NCI-H69 (cell line): ENCODE measurements at places on chromosomes 13 and 19.

DNA sequence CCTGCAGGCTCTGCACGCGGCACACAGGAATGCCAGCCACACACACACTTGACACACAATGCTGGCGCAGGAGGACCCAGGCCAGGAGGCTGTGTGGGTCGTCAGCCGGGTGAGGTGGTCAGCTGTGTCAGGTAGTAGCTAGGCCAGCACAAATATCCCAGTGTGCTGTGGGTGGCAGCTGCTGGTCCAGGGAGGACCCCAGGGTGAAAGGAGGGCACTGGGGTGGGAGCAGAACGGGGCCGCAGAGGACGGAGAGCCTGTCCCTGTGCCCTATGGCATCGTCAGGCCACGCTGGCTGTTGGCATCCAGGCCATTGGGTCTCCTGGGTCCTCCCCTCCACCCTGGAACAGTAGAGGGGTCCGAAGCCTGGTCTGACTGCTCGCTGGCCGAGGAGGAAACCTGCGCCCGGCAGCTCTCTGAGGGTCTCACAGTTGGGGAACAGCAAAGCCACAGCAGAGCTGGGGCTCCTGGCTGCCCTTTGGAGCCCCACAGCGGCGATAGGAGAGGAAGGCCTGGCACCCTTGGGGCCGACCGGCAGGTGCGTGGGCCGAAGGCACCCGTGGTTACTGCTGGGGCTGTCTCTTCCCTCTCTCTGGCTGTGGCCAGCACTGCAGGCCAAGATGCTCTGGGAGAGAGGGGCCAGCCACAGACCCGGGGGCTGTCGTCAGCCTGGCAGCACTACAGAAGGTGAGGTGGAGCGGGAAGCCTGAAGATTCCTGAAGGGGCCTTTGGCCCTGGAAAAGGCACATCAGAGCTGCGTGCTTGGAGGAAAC is 27.3 kb downstream of the C13orf46 start:
- DNase-seq, result no peak

DNA sequence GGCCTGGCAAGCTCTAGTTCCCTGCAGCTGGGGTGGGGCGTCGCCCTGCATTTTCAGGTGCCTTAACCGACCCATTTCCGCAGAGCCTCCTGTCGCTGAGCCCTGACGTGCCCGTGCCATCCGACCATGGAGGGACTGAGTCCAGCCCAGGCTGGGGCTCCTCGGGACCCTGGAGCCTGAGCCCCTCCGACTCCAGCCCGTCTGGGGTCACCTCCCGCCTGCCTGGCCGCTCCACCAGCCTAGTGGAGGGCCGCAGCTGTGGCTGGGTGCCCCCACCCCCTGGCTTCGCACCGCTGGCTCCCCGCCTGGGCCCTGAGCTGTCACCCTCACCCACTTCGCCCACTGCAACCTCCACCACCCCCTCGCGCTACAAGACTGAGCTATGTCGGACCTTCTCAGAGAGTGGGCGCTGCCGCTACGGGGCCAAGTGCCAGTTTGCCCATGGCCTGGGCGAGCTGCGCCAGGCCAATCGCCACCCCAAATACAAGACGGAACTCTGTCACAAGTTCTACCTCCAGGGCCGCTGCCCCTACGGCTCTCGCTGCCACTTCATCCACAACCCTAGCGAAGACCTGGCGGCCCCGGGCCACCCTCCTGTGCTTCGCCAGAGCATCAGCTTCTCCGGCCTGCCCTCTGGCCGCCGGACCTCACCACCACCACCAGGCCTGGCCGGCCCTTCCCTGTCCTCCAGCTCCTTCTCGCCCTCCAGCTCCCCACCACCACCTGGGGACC is 1.2 kb downstream of the ZFP36 start:
- DNase-seq, result no peak

DNA sequence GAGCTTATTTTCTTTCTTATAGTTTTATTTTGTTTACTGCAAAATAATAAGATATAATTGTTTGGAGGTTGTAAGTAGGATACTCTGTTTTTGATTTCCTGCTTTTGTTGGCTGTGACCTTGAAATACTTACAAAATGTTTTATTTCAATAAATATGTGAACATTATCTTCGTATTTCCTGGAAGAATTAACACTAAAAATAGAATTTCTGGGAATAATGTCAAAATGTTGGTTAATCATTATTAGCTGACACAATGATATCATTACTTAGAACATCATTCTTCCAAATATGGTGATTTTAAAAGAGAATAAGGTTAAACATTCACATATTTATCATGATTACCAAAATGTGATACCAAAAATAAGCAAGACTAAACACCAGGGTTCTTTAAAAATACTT is 1148.6 kb upstream of the PRR20A start:
- no peak for DNase-seq

GRCh38 chr19:13152974-13153568 is 2.9 kb downstream of the IER2 start:
- peak; percentile 98 for DNase-seq

DNA sequence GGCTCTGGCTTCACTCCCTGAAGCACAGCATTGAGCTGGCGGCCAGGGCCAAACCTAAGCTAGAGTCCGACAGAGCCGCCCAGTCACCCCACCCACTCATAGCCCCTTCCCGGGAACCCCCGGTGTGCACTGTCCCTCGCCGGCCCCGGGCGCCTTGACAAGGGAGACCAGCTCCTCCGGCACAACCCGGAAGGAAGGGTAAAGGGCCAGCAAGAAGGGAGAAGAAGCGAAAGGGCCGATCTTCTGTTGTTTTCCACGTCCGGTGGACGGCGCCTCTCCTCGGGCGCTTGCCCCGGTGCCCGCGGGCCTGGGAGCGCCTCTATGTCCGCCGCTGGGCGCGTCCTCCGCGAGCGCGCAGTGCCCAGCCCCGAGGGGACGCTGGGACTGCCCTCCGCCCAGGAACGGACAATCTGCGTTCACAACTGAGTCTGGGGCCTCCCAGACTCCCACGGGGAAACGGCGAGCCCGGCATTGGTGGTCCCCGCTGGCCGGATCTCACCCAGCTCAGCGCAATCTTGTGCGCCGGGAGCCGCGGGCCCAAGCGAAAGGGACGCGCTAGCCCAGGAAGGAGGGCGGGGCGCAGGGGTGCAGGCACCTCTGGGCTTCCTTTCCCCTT is 172.5 kb upstream of the MIR17HG start:
- peak; percentile 67 for DNase-seq

GRCh38 chr19:58460039-58460438 is 6.8 kb upstream of the ZNF324 start:
- DNase-seq, result no peak

- DNase-seq, result peak; percentile 26
These were observed at the start of gene ATP7B for GRCh38 chr13:52010890-52011631. Gene ATP7B, minus strand, starts transcription at chr13:52011450. Its CDS starts 113 bp downstream, at chr13:52011337.

DNA sequence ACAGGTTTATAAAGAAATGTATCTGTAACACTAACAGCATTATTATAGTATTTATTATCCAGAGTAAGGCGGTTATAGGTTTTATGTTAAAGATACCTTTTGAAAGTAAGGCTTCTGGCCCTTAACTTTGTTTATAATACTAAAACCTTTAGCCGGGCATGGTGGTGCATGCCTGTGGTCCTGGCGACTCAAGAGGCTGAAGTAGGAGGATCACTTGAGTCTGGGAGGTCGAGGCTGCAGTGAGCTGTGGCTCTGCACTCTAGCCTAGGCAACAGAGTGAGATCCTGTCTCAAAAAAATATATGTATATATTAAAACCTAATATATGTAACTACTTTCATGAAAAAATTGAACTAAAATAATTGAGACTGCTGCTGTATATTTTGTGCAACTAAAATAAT is 98.7 kb upstream of the KLF5 start:
- DNase-seq, result no peak

DNA sequence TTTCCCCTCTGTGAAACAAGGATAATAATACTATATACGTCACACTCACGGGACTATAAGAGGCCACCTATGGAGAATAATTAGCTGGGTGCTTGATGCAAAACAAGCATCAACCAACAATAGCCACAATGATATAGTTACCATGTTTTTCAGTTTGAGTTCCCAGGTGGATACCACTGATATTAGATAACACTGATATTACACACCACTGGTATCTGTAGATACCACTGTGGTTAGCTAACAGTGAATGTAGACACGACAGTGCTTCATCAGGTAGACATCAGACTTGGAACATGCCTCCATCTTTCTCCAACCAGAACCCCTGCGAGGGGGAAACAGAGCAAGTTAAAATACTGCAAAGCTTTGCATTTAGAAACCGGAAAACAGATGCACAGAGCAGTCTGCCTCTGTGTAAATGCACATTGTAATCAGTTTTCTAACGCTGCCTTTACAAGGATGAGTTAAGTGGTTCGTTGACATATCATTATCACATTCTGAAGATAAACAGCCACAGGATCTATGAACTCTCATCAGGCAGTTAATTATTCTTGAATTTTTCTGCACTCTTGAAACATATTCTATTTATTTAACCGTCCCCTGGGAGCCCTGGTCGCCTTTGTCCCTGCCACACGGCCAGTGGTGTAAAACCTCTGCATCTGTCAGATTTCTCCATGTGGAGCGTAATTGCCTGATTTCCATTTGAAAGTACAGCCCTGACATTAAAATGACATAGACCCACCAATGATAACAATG is 80.7 kb downstream of the RNASEH2B start:
- DNase-seq, result peak; percentile 96

- no peak for DNase-seq
These were observed 90.7 kb upstream of the FNDC3A start for GRCh38 chr13:48885027-48885395.
